Foreskin keratinocyte (primary cell): ENCODE measurements at places on chromosomes 3 and 15. TPM values are rescaled to one million over a fixed set of nuclear protein-coding genes. Genes with fewer than 3 reads are reported as not detected.

DNA sequence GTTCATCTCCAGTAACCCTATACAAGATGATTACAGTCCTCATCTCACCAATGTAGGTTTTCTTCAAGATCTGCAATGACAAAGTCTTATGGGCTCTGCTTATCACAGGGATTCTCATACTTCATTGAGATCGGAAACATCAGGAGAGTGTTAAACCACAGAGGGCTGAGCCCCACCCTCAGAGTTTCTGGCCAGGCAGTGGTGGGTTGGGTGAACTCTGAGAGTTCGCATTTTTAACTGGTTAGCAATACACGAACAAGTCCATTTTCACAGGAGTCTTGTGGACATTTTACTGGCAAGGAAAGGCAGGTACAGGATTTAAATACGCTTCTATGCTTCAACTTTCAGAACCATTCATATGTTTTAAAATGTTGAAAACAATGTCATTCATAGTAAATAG, 366.7 kb upstream of the ROBO2 start:
- no peak for DNase-seq

The CHRNB4 gene
- total RNA-seq = 0.07 and 0.14 TPM in 2 replicates

The TMEM108 gene
- 0.07 TPM in 1 of 2 replicates, not detected in the other for total RNA-seq

The KNG1 gene
- not detected in 2 replicates for total RNA-seq

The GOLGA8J gene
- 0.07 TPM in 1 of 2 replicates, not detected in the other for total RNA-seq
